ENCODE measurements at places on chromosomes 12 and 14. TPM values are rescaled to one million over a fixed set of nuclear protein-coding genes. Genes with fewer than 3 reads are reported as not detected.

DNA sequence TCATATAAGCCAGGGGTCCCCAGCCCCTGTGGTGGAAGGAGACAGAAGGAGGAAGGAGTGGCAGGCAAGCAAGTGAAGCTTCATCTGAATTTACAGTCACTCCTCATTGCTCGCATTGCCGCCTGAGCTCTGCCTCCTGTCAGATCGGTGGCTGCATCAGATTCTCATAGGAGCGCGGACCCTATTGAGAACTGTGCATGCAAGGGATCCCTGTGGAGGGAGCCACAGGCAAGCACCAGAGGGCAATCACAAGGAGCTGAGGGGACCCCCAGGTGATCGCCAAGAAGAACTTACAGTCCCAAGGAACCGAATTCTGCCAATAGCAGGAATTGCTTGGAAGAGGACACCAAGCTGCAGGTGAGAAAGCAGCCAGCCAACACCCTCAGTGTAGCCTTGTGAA, 33.2 kb upstream of the VRK1 start:
- DNase-seq = no peak

GRCh38 chr12:127237151-127237550, 1029.8 kb upstream of the TMEM132C start:
- no peak for DNase-seq

GRCh38 chr14:53190938-53191337, 37.8 kb upstream of the DDHD1 start:
- DNase-seq = peak; percentile 37

DNA sequence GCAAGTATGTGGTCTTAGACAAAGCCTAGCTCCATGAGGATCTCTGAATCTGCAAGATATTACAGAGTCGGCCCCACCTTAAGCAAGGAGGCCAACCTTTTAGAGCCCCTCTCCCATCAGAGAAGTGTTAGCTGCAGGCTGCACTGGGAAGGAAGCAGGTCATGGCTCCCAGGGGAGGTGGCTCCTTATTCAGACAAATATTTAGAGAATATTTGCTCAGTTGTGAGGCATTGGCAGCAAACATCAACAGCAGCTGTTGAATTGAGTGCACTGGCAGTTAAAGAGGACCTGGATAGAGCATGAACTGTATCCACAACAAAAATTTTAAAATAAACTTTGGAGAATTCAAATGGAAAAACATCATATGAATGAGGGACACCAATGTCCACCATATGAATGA, 44.7 kb downstream of the FSCB start:
- DNase-seq = no peak

DNA sequence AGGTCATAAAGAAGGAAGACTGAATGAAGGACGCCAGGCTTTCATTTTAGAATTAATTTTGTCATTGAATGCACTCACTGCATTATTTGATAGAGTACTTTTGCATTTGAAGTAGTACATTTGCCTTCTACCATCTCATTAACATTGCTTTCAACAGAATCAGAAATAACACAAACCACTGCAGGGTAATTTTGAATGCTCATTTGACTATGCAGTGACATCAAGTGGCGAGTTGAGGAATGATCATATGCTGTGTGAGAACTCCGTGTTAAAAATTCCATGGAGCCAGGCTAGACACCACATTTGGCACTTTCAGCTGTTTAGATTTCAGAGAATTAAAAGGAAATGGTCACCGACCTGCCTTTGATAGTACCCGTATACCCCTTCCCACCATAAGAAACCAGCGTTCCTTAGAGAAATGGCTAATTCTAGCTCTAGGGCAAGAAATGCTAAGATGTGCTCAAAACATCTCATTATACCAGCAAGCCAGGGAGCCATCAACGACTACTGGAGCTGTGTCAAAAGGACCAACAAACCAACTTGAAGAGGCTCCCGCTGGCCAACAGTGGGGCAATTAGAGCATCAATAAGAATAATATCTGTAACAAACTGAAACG, 16.5 kb downstream of the HEBP1 start:
- DNase-seq = peak; percentile 74

Gene OAS2
- 0.30 TPM for total RNA-seq
